Breast epithelium (tissue), 4 donors: ENCODE measurements at places on chromosomes 2 and 18. TPM values are rescaled to one million over a fixed set of nuclear protein-coding genes. Genes with fewer than 3 reads are reported as not detected.

DNA sequence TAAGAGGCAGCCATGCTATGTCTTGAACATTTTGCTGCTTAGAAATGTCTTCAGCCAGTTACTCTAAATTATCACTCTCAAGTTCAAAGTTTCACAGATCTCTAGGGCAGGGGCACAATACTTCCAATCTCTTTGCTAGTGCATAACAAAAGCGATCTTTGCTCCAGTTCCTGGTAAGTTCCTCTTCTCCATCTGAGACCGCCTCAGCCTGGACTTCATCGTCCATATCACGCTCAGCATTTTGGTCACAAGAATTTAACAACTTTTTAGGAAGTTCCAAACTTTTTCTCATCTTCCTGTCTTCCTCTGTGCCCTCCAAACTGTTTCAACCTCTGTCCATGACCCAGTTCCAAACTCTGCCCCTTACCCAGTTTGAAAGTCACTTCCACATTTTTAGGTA, 8.8 kb upstream of the SLC35F5 start:
- no peak for DNase-seq

- no peak for DNase-seq
These were observed 883.3 kb downstream of the CNTNAP5 start for GRCh38 chr2:124908411-124908810.

GNLY gene
- total RNA-seq: 2.6 TPM

CRYGD gene
- not detected for total RNA-seq

NEB gene
- total RNA-seq: 2.6 TPM

DNA sequence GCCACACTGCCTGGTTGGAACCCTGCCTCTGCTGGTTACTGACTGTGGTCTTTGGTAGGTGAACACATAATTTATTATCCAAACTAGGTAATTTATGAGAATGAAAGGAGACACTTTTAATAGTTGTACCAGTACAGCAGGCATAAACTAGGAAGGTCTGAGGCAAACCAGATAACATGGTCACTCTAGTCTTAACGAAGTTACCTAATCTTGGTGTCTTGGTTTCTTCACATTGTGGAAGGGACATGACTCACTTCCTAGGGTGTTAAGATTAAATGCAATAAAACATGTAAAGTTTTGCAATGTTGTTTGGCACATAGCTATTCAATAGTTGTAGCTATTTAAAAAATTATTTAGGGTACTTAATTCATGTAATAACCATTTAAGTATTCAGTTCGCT, 23.3 kb downstream of the SPTBN1 start:
- DNase-seq: no peak

- DNase-seq: no peak
These were observed 375.4 kb upstream of the ACVR2A start for GRCh38 chr2:147469471-147469870.

DNA sequence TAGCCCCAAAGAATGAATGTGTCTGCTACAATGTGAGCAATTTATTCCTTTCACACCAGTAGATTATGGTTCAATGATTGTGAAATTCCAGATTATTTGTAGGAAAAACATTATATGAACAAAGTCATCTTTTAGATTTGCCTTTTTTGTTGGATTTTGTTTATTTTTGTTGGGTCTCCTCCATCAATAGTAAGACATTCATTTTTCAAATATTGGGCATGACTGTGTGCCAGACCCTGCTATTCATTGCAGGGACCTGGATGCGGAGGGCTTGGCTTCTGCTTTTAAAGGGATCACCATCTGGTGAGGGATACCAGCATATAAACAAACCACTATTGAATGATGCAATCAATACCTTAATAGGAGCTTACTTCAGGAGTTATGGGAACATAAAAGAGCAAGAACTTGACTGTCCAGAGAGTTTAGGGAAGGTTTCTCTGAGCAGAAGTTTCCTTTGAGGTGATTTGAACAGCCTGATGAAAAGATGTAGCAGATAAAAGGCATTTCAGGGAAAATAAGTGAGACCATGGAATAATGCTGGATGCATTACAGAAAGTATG, 486.7 kb downstream of the EPHA4 start:
- no peak for DNase-seq

DNA sequence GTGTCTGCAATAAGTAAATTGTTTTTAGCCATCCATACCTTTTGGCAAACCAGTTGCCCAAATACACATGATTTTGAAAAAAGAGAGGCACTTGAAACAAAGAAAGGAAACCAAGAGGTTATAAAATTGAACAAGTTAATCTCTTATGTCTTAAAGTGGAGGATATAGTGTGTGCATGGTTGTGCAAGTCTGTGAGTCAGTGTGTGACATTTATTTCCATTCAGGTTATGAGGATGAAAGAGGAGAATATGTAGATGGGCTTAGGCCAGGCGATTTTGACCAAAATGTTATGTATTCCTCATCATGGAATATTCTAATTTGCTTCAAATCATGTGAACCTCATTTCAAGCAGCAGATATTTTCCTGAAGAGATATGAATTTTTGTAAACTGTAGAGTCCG, 123.3 kb downstream of the SETBP1 start:
- DNase-seq: no peak

CACNB4 gene
- 17.7 TPM for total RNA-seq
